ENCODE measurements at places on chromosomes 2 and 18.

- no peak for DNase-seq
Observed at GRCh38 chr2:43461453-43462073, 134.3 kb downstream of the THADA start.

- DNase-seq: no peak
Observed at GRCh38 chr2:50615291-50615690, 416.6 kb downstream of the NRXN1 start.

- DNase-seq: no peak
Observed at GRCh38 chr18:47978141-47978540, 47.7 kb upstream of the SMAD2 start.

DNA sequence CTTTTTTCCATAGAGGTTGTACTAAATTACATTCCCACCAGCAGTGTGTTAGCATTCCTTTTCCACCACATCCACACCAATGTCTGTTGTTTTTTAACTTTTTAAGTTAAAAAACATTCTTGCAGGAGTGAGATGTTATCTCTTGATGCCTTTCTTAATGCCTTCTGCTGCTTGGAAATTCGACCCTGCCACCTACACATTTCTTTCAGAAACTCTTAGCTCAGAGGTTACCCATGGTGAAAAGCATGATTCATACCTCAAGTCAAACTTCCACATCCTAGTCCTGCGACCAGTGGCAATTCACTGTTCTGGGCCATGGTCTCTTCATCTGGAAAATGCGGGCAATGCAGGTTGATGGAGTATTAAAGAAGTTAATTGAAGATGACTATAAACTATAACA lies 12.7 kb upstream of the HNMT start:
- DNase-seq: no peak

- DNase-seq: no peak
Observed at GRCh38 chr2:167271932-167272331, 383.7 kb downstream of the XIRP2 start.

- DNase-seq: no peak
Observed at GRCh38 chr2:59000796-59001195, 759.7 kb upstream of the FANCL start.

DNA sequence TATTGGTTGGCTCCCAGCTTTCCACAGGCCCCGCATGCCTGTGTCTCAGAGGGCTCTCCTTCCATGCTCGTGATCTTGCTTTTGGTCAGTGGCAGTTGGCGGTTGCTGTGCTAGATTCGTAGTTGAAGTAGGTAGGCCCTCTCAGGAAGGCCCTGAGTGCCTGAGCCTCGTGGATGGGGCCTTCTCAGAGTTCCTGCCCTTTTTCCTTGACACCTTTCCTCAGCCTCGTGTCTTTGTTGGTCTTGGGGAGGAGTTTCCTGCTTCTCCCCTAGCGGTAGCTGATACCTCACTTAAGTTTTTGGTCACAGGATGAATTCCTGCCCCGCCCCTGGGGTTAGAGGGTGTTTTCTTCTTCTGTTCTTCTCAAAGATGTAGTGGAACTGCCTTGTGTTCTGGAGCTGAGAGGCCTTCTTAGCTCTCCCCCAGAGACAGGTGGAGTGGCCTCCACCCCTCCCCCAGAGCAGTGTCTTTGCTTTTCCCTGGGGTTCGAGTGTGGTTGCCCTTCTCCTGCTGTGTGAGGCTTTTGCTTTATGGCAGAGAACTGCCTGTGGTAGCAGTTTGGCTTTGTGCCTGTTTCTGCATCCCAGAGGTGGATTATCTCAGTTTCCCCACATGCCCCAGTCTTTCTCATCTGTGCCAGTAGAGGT lies 94.8 kb downstream of the ZNF407 start:
- DNase-seq: no peak
